ENCODE measurements at places on chromosomes 13 and 19.

- no peak for DNase-seq
Measured at GRCh38 chr19:35209646-35210045, 18.9 kb downstream of the FAM187B start.

DNA sequence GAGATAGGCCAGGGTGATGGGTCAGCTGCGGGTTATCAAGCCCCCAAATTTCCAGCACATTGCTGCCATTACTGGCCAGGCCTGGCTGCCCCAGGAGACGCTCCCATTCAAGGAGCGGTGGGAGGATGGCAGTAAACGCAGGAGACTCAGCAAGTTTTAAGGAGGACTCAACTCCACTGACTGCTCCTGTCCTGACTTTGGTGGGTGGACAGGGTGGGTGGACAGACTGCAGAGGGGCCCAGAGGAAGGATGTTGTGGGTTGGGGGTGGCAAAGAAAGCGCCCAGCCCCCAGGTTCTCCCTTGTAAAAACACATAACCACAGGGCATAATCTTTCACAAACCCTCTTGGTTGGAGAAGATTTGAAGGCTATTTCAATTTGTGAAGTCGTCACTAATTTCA lies 4.4 kb downstream of the GJB6 start:
- no peak for DNase-seq

DNA sequence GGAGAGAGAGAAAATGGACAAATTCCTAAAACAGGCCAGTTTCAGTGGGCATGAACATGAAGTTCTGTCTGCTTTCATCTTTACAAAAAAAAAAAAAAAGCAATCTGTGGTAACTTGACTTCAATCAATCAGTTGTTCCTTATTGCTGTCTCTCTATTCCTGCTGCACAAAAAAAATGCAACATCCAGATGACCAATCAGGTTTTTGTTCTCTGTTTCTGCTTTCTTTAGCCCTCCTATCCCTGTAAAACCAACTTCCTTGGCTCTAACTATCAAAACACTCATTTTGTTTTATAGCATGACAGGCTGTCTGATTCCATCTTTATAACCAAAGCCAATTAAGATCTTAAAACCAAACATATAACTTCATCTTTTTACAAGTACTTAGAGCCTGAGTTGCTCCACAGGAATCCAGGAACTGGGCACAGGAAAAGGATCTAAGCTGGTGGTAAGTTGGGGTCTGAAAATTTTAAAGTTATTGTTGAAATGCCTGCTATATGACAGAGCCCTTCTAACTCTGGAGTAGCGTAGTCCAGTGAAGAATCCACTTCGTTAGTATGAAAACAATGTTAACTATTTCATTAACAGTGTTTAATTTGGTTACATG lies at the start of gene FPR3:
FPR3 (plus strand) TSS at position 273 of the 606 bp plus-strand sequence. CDS start 28,592 bp downstream, outside the sequence.
- no peak for DNase-seq

DNA sequence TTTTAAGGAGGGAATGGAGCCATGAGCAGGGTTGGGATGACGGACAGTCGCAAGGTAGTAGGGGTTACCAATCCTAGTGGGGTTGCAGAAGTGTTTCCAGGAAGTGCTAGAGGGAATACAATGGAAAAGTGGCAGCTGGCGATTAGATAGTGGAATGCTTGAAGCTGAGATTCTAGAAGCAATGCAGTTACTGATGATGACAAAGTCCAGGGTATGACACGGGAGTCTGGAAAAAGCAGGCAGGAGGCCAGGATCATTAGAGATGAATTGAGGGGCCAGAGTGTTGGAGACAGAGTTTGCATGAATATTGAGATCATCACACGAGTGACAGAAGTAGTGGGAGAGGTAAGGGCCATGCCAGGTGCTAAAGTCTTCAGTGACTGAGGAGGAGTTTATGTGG lies 17.3 kb upstream of the KL start:
- no peak for DNase-seq

DNA sequence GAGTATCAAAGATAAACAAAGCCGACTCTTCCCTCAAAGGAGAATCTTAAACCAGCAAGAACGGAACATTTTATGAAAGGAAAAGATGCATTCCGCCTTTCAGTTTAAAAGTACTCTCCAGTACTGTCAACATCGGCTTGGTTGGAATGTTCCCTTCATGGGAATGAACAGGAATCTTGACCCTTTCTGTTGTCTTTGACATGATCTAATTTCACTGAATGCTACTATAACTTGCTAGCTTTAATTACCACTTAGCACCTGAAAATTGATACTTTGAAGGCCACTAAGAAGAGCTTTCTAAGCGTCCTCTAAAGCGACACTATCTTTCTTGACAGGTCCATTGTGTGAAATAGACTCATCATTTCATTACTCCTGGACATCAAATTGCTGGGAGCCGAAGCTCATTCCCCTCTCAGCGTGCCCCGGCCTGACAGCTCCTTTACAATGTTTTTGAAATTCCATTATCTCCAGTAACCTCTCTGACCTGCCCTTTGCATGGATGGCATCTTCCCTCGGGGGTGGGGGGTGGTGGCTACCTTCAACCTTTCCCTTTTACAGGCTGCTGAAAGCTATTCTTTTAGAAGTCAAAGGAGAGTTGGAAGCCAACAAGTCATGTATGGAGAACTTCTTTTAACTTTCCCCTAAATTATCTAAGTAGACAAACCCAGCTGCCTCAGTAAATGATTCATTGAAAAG lies 67.9 kb downstream of the EFNB2 start:
- no peak for DNase-seq

- peak; percentile 36 for DNase-seq
Measured at GRCh38 chr19:48090281-48090802, 20.3 kb downstream of the PLA2G4C start.

DNA sequence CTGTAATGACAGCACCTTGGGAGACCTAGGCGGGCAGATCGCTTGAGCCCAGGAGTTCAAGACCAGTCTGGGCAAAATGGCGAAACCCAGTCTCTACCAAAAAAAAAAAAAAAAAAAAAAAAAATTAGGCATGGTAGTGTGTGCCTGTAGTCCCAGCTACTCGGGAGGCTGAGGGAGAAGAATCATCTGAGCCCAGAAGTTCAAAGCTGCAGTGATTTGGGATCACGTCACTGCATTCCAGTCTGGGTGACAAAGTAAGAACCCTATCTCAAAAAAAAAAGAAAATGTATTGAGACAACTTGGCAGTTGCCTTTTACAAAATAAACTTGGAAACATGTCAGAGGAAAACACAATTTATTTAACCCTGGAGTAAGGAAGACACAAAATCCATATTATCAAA lies 26.8 kb downstream of the RBM26 start:
- no peak for DNase-seq

DNA sequence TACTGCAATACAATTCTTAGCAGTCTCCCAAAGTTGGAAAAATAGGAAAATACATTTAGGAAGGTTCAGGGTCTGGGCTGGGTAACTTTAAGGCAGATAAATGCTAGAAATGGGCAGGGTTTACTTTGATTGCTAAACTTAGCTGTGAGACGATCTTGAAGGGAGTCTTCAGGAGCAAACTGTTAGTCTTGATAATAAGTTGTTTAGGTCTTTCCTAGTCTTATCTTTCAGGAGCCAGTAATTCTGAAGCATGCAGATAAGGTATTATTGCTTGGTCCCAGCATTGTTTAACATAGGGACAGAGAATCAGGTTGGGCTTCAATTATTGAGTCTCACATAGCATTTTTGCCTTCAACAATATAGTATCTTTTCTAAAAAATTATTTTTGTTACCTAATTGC lies 262.4 kb upstream of the MIR17HG start:
- DNase-seq = no peak

- DNase-seq = no peak
Measured at GRCh38 chr13:94761407-94761806, 49.1 kb upstream of the SOX21 start.

DNA sequence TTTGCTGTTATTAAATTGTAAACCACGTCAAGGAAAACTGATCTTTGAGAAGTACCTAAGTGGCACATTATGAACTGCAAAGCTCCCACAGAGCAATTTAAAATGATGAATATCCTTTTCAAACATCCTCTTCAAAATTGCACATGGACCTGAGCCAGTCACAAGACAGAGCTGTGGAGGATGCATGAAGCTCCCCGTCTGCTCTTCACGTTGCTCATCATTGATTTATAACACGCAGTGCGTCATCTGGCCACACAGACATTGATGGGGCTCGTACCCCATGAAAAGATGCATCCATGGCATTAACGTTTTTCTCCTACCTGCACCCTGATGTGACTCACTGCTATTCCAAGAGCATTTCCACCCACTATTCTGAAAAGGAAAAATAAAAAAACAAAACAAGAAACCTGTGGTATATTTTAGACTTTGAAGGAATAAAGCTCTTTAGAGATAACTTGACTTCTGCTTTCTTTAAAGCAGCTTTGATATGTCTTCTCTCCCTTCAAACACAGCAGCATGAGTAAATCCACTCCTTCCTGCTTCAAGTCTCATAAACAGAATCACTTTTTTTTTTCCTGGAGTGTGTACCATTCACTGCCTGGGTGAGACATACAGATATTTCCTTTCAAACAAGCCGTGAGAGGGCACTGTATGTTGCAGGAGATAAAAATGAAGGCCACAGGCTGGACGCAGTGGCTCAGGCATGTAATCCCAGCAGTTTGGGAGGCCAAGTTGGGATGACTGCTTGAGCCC lies 7.2 kb upstream of the SERTM1 start:
- DNase-seq = no peak

- no peak for DNase-seq
Measured at GRCh38 chr19:41376998-41377365, 649 bp downstream of the TMEM91 start.

DNA sequence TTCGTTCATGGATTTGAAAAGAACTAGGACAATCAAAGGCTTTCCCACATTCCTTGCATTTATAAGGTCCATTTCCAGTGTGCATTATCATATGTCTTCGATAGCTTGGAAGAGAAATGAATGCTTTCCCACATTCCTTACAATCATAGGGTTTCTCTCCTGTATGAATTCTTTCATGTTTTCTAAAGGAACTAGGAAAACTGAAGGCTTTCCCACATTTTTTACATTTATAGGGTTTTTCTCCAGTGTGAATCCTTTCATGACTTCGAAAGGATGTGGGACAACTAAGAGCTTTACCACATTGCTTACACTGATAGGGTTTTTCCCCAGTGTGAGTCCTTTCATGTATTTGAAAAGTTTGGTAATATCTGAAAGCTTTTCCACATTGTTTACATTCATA lies 19.8 kb downstream of the ZNF709 start:
- no peak for DNase-seq

DNA sequence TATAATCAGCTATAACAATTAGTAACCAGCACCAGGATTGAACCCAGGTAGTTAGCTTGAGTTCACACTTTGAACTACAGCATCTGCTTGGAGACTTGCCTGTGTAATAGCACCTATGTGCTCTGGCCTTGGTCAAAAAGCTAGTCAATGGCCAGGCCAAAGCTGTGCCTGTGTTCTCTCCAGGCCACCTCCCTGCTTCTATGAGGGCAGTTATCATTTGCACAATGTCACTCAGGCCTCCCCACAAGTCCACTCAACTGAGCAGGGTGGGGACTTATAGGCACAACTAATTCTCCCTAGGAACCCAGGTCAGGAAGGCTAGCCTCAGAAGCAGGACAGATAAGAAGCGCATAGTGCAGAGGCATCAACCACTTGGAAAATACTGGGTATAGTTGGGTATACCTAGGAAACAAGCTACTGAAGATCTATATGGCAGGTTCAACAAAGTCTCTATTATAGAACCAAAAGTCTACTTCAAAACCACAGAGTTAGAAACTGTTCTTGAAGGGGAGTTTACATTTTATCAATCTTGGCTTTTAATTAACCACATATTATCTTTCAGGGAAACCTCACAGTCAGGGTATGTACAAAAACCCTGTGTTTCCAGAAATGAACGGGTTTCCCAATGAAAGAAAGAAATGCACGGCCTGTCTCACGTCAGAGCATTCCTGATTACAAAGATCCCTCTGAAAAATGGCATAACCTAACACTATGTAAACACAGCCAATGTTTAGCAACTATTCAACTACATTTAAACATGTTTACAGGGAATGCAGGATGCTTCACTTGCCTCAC lies 140.9 kb downstream of the ABCC4 start:
- DNase-seq = no peak

DNA sequence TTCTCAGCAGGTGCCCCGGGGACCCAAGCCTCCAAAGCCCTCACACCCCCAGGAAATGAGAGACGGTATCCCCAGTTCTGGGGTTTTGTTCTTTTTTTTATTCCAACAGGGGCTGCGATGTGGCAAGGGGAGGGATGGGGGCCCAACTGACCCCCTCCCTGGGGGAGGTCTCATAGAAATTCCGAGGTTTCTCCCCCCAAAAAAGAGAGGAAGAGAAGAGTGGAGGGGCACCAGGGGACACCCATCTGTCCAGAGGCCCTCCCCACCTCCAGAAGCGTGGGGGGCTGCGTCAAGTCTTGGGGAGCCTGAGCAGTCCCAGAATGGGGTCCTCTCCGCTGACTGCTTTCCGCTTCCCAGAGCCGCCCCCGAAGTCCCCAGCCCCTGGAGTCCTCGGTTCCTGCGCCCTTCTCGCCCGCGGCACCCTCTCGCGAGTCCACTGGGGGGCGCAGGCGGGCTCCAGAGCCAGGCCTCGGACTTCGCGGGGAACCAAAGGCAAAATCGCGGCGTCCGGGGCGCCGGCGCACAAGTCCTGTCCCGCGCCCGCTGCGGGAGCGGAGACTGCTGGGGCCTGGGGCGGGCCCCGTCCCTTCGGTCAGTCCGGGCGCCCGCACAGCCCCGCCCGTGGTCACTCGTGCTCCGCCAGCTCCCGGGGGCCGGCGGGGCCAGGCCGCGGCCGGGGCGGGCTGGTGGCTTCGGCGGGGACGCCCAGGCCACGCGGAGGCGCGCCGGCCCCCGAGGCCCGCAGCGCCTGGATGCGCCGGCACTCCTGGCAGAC lies 4.4 kb upstream of the ATP1A3 start:
- DNase-seq = peak; percentile 46

DNA sequence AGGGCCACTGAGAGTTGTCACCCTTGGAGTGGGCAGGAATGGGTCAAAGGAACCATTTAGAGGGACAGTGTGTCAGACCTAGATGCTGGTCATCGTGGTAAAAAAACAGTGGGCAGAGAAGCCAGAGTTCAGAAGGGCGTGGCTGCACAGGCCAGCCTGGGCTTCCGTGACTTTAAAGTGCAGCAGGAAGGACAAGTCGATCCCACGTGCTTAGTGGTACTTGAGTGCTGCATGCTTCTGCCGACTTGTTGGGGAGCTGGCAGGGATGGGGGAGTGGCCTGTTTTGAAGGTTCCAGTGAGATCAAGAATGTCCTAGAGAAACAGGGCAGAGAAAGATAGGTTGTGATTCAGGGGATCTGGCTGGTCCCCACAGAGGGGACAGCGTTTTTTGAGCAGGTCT lies 17.0 kb downstream of the LYL1 start:
- DNase-seq = no peak

GRCh38 chr13:33918199-33918932 lies 100.4 kb downstream of the RFC3 start:
- no peak for DNase-seq

DNA sequence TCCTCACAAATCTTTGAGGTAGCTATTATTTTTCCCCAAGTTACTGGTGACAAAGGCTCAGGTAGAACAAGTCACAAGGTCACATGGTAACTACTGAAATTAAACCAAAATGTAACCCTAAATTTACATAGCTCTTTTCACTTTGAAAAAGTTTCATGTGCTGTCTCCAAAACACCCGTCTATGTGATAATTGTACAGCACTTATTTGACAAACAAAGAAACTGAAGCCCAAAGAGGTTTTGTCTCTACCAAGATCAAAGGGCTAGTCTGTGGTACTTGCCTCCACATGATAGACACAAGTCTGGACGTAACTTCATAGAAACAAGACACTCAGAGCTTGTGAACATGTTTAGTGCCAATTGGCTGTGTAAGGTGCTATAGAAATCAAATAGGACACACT lies 108.3 kb downstream of the SACS start:
- DNase-seq = no peak

- DNase-seq = no peak
Measured at GRCh38 chr13:81760316-81760715, 1419.4 kb upstream of the SPRY2 start.

GRCh38 chr13:32175307-32175706 lies 139.9 kb downstream of the ZAR1L start:
- no peak for DNase-seq
